ENCODE measurements at places on chromosomes 13 and 19.

DNA sequence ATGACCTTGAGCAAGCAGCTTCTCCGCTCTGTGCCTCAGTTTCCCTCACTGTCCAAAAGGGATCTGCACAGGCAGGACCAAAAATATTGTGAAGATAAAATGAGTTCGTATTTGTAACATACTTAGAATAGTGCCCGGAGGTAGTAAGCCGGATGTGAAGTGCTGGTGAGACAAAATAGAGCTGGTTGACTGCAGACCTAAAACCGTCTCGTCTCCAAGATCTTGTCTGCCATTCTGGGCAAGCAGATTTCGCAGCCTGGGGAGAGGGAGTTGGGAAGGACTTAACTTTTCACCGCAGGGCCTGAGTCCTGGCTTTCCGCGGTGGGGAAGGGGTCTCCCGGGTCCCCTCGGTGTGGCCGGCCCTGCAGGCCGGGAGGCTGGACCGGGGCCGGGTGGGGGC lies 8.2 kb upstream of the BBC3 start:
- no peak for DNase-seq

GRCh38 chr19:29841209-29841558 lies 29.4 kb downstream of the CCNE1 start:
- no peak for DNase-seq

DNA sequence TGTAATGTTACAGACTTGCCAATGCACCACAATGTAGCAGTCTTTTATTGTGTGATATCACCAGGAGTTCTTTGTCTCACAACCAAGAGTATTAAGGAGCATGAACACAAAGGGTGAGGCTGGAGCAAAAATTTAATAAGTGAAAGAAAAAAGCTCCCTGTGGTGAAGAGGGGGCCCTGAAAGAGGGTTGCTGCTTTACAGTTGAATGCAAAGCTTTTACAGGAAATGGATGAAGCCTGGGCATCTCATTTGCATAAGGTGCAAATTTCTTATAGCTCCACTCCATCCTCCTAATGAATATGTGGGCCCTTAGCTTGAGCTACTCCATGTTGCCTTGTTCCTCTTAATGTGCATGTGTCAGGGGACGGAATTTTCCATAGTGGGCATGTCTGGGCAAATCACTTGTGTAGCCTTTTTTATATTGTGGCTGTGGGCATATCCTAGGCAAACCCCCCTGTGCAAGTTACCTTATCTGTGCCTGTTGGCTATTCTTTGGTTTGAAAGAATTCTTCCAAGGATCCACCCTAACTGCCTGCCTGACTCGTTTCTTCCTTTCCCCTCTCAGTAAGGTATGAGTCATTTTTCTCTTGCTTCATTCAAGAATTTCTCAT lies 45.3 kb upstream of the TRPC4 start:
- no peak for DNase-seq

DNA sequence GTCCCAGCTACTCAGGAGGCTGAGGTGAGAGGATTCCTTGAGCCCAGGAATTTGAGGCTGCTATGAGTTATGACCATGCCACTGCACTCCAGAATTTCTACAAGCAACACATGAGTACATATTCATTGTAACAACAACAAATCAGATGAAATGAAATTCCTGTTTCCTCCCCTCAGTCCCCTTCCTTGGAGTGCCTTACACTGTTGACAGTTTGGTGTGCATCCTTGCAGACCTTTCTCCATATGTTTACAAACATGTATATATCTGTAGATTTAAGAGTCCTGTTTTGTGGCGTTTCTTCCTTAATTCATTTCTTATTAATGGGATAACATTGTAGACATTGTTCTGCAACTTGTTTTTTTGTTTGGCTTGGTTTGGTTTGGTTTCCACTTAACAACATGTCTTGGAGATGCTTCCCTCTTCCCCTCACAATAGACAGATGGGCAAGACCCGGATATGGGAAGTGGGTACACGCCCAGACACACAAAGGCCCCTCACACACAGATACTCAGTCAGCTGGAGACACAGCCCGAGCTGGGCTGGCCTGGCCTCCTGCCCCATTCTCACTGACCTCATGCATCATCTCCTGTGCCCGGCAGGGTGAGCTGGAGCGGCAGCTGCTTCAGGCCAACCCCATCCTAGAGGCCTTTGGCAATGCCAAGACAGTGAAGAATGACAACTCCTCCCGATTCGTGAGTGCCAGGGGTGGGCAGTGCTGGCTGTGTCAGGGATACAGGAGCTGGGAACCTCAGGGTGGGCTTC lies 21.7 kb downstream of the MYH14 start:
- no peak for DNase-seq

GRCh38 chr13:24887759-24888158 lies 123.8 kb downstream of the RNF17 start:
- no peak for DNase-seq

DNA sequence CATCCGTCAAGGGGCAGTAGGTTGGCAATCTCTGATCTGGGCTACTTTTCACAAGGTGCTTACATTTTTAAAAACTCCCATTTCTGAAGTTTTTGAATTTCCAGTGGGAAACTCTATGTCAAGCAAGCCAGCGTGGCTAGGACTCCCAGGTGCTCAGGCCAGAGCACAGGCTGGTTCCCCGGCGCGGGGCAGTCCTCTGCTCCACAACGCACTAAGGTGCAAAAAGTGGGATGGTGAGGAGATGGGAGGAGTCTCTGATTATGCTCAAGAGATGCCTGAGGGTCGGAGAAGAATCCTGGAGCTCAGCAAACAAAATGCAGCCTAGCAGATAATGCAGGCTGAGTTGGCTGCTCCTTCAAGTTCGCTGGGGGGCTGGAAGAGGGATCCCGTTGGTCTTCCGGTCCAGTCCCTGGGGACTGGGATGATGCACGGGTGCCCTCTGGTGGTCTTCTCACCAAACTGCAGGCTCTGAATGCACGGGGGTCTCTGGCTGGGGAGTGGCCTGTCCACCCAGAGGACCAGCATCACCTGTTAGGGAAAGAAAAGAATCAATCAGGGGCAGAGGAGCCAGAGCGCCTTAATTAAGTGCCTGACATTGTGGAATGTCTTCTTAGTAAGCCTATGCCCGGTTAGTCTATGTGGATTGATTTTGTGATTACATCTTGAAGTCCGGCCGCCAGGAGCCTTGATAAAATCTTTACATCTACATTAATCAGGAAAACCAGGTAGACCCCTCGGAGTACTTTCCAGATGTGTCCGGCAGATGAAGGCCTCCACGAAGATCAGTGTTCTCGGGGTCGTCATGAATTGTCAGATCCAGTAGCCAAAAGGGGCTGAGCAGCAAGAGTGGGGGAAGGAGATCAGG lies 244.4 kb upstream of the MAB21L1 start:
- DNase-seq, result peak; percentile 65

DNA sequence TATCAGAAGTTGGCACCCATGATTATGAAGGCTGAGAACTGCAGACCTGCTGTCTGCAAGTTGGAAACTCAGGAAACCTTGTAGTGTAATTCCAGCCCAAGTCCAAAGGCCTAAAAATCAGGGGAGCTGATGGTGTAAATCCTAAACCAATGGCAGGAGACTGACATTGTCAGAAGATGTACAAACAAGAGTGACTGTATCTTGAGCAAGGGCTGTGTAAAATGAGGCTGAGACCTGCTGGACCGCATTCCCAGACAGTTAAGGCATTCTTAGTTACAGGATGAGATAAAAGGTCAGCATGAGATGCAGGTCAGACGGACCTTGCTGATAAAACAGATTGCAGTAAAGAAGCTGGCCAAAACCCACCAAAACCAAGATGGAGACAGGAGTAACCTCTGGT lies 147.7 kb downstream of the COG6 start:
- no peak for DNase-seq

- no peak for DNase-seq
Measured at GRCh38 chr13:43284162-43284561, 260.8 kb downstream of the DNAJC15 start.

DNA sequence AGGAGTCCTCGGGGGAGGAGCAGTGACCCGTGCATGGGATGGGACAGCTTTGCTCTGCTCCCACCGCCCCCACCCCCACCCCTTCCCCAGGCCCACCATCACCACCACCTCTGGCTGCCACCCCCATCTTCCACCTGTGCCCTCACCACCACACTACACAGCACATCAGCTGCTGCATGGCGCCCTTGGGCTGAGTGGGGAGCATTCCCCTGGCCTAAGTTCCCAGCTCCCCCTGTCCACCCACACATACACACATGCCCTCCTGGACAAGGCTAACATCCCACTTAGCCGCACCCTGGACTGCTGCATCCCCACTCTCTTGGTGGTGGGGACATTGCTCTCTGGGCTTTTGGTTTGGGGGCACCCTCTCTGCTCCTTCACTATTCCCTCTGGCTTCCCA lies 46.2 kb upstream of the SGCG start:
- no peak for DNase-seq

DNA sequence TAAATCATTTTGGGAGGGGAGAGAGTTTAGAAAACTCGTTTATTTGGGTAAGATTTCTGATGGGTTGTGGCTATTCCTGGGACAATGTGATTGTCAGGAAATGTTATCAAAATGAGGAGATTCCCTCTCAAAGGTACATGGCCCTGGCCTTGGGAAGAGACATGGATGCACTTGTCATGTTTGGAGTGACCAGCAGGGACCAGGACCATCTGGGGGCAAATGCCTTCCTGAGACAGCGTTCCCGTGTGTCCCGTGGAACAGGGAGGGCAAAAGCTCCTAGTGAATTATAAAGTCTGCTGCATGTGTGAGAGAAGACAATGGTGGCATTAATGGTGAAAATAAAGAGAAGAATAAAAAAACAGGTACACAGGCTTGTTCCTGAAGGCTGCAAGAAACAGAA lies 317.3 kb downstream of the ZNF536 start:
- no peak for DNase-seq

DNA sequence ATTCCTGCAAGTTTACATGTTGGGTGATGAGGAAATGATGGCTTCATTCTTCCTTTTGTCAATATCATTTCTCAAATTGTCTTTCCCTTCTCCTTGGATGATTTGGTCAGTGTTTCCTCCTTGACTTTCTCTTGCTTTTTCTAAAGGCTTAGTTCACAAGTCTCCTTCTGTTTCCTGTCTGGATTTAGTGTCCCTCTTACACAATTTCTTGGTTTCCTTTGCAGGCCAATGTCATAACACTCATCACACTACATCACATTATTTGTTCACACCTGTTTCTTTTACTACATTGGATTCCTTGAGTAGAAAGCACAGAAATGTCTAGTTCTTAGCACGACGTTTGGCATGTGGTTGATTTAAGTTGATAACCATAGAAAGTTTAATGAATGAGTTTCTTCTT lies 490.7 kb downstream of the TDRD3 start:
- DNase-seq, result no peak

- DNase-seq, result no peak
Measured at GRCh38 chr19:38538386-38538785, 79.4 kb downstream of the MAP4K1 start.

DNA sequence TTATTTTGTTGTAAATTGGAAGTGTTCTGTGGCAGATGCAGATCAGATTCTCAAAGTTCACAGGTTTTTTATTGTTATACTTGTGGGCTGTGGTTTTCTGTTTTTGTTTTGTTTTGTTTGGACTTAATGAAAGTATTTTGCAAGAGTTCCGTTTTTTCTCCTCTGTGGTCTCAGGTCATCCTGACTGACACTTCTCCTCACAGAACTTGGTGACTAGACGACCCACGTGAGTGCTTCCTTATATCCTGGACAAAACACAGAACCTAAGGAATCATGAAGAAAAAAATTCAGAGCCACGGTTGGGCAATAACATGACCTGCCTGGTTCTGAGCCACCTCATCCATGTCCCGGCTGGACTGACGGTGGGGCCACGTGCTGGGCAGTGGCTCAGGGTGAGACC lies 2.5 kb upstream of the RFPL4AL1 start:
- DNase-seq, result no peak

GRCh38 chr13:91764527-91764926 lies 366.1 kb downstream of the GPC5 start:
- no peak for DNase-seq

DNA sequence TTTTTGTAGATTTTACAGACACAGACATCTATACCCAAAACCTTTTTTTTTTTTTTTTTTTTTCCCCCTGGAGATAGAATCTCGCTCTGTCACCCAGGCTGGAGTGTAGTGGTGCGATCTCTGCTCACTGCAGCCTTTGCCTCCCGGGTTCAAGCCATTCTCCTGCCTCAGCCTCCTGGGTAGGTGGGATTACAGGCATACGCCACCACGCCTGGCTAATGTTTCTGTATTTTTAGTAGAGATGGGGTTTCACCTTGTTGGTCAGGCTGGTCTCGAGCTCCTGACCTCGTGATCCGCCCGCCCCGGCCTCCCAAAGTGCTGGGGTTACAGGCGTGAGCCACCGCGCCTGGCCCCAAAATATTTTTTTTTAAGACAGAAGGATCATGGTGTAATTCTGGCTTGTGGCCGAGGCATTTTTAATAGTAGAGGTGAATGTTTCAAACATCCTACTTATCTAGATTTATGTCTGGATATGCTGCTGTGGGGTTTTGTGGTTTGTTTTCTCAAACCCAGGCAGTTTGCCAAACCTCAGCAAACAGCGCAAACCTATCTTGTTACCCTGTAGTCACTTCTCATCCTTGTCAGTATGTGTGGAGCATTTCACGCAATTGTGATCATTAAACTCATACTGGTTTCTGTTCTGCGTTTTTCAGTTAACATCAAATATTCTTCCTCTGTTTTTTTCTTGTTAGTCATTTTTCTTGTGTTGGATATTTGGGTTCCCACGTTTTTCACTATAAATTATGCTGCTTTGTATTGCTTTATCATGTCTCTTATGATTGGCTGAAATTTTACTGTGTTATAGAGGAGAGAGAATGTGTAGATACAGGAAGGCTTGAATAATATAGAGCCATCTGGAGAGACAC lies 36.2 kb upstream of the GARRE1 start:
- peak; percentile 50 for DNase-seq

DNA sequence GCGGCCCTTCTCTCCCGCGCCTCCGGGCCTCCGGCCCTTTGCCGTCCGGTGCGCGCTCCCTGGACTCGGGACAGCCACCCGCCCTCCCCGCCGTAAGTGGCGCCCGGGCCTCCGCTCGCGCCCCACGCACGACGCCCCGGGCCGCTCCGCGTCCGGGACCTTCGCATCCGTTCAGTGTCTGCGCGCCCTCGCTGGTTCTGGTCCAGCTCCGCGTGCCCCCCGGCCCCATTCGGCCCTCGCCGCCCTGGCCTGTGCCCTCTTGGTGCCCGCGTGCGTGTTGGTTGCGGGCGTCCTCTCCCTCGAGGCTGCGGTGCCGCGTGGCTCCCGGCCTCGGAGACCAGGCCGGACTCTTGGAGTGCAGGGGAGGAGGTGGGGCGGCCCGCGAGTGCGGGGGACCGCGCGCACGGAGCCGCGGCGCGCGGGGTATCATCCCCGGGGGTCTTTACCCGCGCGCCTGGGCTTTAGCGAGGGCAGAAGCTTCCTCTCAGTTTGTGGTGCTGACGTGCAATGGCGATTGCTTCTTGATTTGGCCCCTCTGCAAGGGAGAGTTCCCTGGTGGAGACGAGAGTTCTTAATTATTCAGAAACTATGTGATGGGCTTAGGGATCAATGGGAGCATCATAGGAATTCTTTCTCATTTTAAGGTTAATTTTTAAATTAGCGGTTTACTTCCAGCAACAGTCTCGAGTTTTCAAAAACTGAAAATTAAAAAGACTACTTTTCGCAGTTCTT lies 757 bp downstream of the WASF3 start:
- DNase-seq, result no peak

DNA sequence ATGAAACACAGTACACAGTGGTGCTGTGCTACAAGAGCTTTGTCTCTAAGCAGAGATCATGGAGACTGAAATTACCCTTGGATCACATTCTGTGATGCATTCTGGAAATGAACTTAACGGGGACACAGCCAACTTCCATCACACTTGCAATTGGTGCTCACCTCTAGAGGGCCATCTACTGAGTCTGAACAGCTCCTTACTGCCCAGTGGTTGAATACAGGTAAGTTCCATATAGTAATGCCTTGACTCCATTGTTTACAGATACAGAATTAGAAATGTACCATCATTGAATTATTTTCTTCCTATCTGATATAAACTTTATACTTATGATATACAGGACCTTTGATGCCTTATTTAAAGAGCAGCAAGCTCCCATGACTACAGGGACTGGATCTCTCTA lies 686.4 kb downstream of the PCDH9 start:
- no peak for DNase-seq

All from right hindlimb (tissue), 1 donor.